ENCODE measurements at places on chromosomes 11 and 22.

DNA sequence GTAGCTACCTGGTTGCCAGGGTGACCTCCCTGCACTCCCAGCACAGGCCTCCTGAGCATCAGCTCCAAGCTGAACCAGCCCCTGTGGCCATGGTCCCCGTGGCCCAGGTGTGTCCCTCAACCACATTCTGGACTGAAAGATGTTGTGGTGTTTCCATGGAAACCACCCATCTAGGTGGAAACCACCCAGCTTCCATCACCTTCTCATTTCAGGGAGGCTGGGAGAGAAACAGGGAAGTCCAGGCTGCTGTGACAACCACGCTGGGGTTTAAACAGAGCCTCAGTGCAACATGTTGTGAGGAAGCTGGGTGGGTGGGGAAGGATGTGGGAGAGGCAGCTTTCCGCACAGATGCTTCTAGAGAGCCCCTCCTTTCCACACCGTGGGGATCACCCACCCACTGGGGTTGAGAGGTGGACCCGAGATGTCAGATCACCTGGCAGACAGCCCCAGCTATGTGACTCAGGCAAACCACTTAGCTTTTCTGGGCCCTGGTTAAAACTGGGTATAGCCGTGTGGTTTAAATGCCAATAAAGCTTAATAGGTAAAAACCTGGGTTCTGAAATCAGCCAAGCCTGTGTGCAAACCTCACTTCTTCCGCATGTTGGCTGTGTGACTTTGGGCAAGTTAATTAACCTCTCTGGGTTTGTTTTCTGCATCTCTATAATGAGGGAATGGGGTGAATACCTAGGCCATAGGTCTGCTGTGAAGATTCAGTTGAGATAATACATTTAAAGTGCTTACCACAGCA lies 46.4 kb downstream of the CD82 start:
- H3K4me3 ChIP-seq = no peak overlapping the region
- DNase-seq = no peak
- peaks cover 10% of the 10 kb centered on the region for H3K4me1 ChIP-seq
- H3K27ac ChIP-seq = no peak overlapping the region
- H3K36me3 ChIP-seq = no peaks in the 10 kb centered on the region

GRCh38 chr11:64382586-64382985 lies 23.6 kb downstream of the RPS6KA4 start:
- no peak overlapping the region for H3K27ac ChIP-seq
- H3K36me3 ChIP-seq = no peaks in the 10 kb centered on the region
- no peak for DNase-seq

- DNase-seq = no peak
- H3K4me3 ChIP-seq = no peak overlapping the region
- no peak overlapping the region for H3K27ac ChIP-seq
- H3K36me3 ChIP-seq = no peaks in the 10 kb centered on the region
Observed at GRCh38 chr11:37926772-37927171, 1328.7 kb upstream of the RAG2 start.

GRCh38 chr11:47055534-47055933 lies 119.0 kb downstream of the CSTPP1 start:
- H3K36me3 ChIP-seq = 0 out of 2 replicates have a peak, but pooled peaks cover 2% of the 10 kb centered on the region
- H3K27ac ChIP-seq = no peak overlapping the region
- H3K27me3 ChIP-seq = no peaks in the 10 kb centered on the region
- DNase-seq = no peak
- no peaks in the 10 kb centered on the region for H3K4me1 ChIP-seq

- DNase-seq = no peak
- no peaks in the 10 kb centered on the region for H3K27me3 ChIP-seq
- H3K4me1 ChIP-seq = peaks cover 2% of the 10 kb centered on the region
- H3K27ac ChIP-seq = no peak overlapping the region
- peaks cover 9% of the 10 kb centered on the region for H3K36me3 ChIP-seq
Observed at GRCh38 chr11:130865774-130866114, 50.5 kb downstream of the SNX19 start.

GRCh38 chr22:21714059-21714770 lies 21.4 kb downstream of the YPEL1 start:
- no peaks in the 10 kb centered on the region for H3K27me3 ChIP-seq
- peaks cover 8% of the 10 kb centered on the region for H3K4me1 ChIP-seq
- no peaks in the 10 kb centered on the region for H3K36me3 ChIP-seq
- no peak for DNase-seq

DNA sequence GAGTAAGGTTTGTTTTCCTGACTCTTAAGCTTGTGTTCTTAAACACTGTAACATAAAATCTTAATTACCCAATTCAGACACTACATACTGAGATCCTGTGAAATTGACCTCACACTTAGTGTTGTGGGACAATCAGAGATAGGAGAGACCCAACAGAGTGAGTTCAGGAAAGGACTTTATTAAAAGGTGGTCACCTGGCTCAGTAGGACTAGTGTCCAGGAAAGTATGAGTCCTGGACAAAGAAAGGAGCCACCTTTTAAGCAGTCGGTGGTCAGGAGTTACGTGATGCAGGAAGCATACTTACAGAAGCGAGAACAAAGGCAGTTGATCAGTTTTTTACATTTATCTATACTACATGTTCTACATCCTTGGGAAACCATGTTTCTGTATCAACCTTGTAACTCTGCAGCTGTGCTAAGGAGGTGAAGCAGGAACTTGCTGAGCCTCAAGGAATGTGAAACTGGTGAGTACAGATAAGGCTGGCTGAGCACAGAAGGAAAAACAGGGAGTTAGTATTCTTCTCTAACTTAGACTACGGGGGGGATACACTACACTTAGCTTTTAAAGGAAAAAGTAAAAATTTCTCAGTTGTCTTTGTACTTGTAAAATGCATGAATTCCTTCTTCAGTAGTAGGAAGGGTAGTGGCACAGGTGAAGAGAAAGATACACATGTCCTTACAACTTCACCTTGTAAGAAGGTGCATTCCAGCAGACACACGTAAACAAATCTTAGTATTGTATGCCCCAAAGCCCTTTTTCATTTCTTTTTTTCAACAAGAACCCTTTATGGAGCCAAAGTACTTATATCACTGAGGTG lies 15.1 kb downstream of the OR51E1 start:
- H3K4me1 ChIP-seq = no peaks in the 10 kb centered on the region
- H3K36me3 ChIP-seq = no peaks in the 10 kb centered on the region
- peaks cover 18% of the 10 kb centered on the region for H3K27me3 ChIP-seq
- H3K4me3 ChIP-seq = no peak overlapping the region
- no peak for DNase-seq

DNA sequence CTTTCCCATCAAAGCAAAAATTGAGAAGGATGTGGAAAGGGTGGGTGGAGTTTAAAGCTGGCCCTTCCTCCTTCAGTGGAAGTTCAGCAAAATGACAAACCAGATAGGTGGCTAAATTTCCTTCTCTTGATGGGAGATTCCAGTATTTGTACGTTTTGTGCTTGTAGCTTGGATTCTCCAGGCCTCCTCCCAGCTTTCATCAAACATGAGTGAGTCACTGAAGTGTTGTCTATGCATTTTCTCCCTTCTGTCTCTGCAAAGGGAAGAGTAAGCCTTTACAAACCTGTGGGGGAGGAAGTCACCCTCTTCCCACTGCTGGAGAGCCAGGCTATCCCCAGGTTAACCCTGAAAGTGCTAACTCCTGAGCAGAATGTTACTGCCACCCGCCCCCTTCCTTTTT lies 6.4 kb downstream of the MARK2 start:
- no peak for DNase-seq
- H3K27me3 ChIP-seq = no peaks in the 10 kb centered on the region
- peaks cover 22% of the 10 kb centered on the region for H3K4me1 ChIP-seq
- H3K27ac ChIP-seq = peak overlapping the region; percentile 54
- H3K4me3 ChIP-seq = no peak overlapping the region

DNA sequence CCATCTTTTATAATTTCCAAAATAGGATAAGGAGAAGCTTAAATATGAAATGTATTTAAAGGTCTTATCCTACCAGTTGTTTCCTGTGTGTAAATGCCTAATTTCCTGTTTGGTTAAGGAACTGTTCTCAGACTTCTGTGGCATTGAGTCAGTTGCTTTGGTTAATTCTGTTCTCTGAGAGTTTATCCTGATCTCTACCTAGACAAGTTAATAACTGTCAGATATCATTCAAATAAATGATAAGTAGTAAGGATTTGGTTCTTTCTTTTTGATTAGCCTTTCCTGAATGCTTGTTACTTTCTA lies 39.5 kb downstream of the CTNND1 start:
- DNase-seq = no peak
- H3K27me3 ChIP-seq = no peaks in the 10 kb centered on the region
- H3K36me3 ChIP-seq = peaks cover 49% of the 10 kb centered on the region
- no peak overlapping the region for H3K4me3 ChIP-seq

DNA sequence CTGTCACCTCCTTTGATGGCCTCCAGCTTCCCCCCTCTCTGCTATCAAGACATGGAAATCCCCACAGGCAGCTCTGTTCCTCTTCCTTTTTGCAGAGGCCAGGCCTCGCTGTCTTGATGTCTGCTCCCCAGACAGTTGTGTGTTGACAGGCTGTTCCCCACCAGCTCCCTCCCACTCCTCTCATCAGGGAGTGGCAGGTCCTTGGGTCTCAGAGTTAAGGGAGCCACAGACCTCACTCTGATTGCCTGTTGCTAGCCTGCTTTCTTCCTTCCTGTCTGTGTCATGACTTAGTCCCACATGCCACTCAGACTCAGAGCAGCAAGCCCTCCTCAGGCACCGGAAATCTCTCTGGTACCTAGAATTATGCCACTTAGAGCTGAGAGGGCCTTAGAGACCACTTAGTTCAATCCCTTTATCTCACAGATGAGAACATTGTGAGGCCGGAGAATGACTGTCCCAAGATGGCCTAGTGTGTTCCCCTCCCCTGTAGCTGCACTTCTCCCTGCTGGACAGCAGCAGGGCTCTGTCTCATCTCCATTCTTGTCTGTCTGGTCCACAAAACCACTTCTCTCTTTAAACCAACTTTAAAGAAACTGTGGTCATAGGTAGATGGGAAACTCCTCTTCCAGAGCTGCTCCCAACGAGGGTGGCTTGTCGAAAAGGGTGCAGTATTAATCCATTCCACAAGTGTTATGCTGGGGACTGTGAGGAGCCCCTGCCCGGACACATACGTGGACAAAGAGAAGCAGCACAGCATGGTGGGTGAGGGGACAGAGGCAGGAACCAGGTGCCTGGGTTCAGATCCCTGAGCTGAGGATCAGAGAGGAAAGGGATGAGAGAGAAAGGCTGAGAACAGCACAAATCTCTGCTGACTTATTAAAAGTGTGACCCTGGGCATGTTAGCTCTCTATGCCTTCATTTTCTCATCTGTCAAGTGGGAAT lies 4.2 kb downstream of the AMPD3 start:
- no peaks in the 10 kb centered on the region for H3K27me3 ChIP-seq
- H3K27ac ChIP-seq = peak overlapping the region; percentile 18
- no peaks in the 10 kb centered on the region for H3K36me3 ChIP-seq

GRCh38 chr11:12266943-12267342 lies 110.4 kb upstream of the PARVA start:
- H3K27me3 ChIP-seq = no peaks in the 10 kb centered on the region
- no peak overlapping the region for H3K4me3 ChIP-seq
- peaks cover 21% of the 10 kb centered on the region for H3K36me3 ChIP-seq

DNA sequence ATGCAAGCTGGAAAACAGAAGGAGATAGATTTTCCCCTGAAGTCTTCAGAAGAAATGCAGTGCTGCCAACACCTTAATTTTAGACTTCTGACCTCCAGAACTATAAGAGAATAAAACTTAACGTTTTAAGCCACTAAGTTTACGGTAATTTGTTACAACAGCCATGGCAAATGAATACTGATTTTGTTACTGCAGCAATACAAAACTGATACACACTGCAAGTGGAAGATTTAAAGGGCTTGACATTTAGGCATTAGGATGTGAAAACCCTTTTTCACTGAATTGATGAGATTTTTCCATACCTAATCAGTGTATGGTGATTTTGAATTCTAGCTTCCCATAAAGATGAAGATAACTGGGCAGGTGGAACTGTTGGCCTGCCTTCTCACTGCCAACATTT lies 22.1 kb upstream of the LMO2 start:
- no peak for DNase-seq
- no peaks in the 10 kb centered on the region for H3K4me1 ChIP-seq
- peaks cover 20% of the 10 kb centered on the region for H3K27me3 ChIP-seq
- no peak overlapping the region for H3K4me3 ChIP-seq

- DNase-seq = no peak
- H3K4me3 ChIP-seq = peak overlapping the region; percentile 73
- H3K27ac ChIP-seq = peak overlapping the region; percentile 92
- no peaks in the 10 kb centered on the region for H3K27me3 ChIP-seq
- H3K36me3 ChIP-seq = peaks cover 5% of the 10 kb centered on the region
- peaks cover 13% of the 10 kb centered on the region for H3K4me1 ChIP-seq
Observed at GRCh38 chr11:130068986-130069658, 572 bp upstream of the APLP2 start.

- DNase-seq = no peak
- H3K36me3 ChIP-seq = no peaks in the 10 kb centered on the region
- H3K4me1 ChIP-seq = 0 out of 2 replicates have a peak, but pooled peaks cover 4% of the 10 kb centered on the region
- H3K4me3 ChIP-seq = no peak overlapping the region
- no peak overlapping the region for H3K27ac ChIP-seq
Observed at GRCh38 chr11:132601875-132602274, 930.4 kb downstream of the OPCML start.

GRCh38 chr11:46599340-46600193 lies 5.7 kb upstream of the AMBRA1 start:
- H3K27me3 ChIP-seq = no peaks in the 10 kb centered on the region
- no peaks in the 10 kb centered on the region for H3K36me3 ChIP-seq
- H3K4me3 ChIP-seq = no peak overlapping the region
- no peak overlapping the region for H3K27ac ChIP-seq
- no peaks in the 10 kb centered on the region for H3K4me1 ChIP-seq
- DNase-seq = no peak

DNA sequence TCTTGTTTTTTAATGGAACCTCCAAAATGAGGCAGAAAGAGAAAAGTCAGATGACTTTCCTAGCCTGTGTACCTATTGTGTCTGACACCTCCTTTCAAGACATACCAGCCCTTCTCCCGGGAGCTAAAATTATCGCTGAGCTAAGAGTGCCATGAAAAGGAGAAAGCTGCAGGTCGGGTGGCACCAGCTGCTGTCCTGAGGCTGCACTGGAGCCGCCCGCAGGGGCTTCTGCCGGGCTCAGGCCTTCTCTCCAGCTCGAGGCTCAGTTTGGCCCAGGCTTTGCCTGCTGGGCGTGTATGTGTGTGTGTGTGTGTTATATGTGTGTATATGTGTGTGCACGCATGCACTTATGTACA lies 27.7 kb upstream of the RAB1B start:
- no peaks in the 10 kb centered on the region for H3K27me3 ChIP-seq
- no peak overlapping the region for H3K27ac ChIP-seq
- no peak for DNase-seq
- H3K4me3 ChIP-seq = no peak overlapping the region
- no peaks in the 10 kb centered on the region for H3K4me1 ChIP-seq
- peaks cover 23% of the 10 kb centered on the region for H3K36me3 ChIP-seq

- peaks cover 6% of the 10 kb centered on the region for H3K4me1 ChIP-seq
- no peak for DNase-seq
- H3K27ac ChIP-seq = no peak overlapping the region
Observed at GRCh38 chr22:41377846-41378245, 3.9 kb upstream of the TEF start.

- no peaks in the 10 kb centered on the region for H3K4me1 ChIP-seq
- no peak overlapping the region for H3K27ac ChIP-seq
- no peak for DNase-seq
Observed at GRCh38 chr11:128621601-128622501, 34.5 kb upstream of the ETS1 start.

Measured in SK-N-SH (cell line).